ENCODE measurements at places on chromosomes 7 and 10. TPM values are rescaled to one million over a fixed set of nuclear protein-coding genes. Genes with fewer than 3 reads are reported as not detected.

The PROSER2 gene
- total RNA-seq: 0.34 TPM

The MRC1 gene
- total RNA-seq: 7.4 TPM

The NAT16 gene
- not detected for total RNA-seq

The DPYSL4 gene
- 67.3 TPM for total RNA-seq

The AGAP3 gene
- 59.6 TPM for total RNA-seq

The NYAP1 gene
- total RNA-seq: 0.19 TPM

The ADAP1 gene
- 6.6 TPM for total RNA-seq

The SPDYE16 gene
- total RNA-seq: 0.17 TPM

The GTF2IRD2 gene
- 12.4 TPM for total RNA-seq

The ZNF239 gene
- total RNA-seq: 1.1 TPM

The DBF4 gene
- 1.8 TPM for total RNA-seq

The GJD4 gene
- not detected for total RNA-seq

The IFIT1 gene
- 20.7 TPM for total RNA-seq

The XPNPEP1 gene
- 35.8 TPM for total RNA-seq

The ITIH2 gene
- total RNA-seq: not detected

The GFRA1 gene
- 0.38 TPM for total RNA-seq

DNA sequence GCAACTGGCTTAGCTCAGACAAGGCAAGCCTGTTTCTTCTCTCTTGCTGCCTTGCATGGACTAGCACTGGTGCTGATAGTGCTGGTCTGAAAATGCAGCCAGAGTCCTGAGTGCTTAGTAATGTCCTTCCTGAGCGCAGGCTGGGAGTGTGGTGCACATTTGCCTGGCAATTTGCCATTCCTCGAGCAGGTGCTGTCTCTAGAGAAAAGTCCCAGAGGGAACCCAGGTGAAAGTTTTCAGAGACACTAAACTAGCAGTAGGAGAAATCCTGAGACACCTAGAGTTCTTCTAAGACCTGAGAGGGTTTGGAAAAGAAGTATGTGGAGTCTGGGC, 1.9 kb downstream of the SFTPD start:
- no peak for DNase-seq

GRCh38 chr7:71308096-71308495, 176.2 kb downstream of the GALNT17 start:
- DNase-seq: peak; percentile 59

DNA sequence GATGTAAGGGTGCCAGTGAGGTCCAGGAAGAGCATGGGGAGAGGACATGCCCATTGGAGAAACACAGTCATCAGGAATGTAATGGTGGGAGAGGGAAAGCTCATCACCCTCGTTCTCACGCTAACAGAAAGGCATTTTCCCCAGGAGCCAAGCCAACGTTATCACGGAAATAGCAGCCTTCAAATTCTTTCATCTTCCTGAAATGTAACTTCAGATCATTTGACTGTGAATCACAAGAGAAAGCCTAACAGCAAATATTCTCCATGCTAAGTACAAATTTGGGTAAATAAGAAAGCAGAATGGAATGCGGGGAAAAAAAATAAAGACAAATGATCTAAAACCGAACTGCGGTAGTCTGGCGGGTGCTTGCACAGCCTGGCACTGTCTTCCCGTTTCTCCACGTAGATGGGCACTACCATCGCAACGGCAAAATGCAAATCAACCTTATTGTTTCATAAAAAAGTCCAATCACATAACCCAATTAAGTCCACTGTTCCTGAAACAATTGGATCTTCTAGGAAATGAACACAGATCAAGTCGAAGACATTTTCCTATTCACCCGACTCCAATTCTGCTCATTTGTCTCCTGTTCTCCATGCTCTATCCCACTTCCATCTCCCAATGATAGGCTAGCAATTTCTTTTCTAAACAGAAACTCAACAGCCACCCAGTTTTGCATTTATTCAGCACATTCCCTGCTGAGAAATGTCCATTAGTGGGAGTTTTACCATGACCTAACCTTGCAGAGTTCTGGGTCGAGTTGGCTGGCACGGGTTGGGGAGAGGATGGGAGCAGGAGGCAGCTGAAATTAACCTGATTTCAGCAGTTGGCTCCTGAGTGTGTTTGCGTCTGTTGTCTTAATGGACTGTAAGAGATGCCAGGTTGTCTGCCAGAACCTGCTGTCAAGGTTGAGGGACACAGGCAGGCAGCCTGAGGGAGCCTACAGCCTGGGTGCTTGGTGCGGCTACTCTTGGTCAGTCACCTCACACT, 74.6 kb upstream of the FRMD4A start:
- DNase-seq: no peak

- no peak for DNase-seq
Observed at GRCh38 chr10:84293574-84294016, 34.8 kb upstream of the CCSER2 start.

DNA sequence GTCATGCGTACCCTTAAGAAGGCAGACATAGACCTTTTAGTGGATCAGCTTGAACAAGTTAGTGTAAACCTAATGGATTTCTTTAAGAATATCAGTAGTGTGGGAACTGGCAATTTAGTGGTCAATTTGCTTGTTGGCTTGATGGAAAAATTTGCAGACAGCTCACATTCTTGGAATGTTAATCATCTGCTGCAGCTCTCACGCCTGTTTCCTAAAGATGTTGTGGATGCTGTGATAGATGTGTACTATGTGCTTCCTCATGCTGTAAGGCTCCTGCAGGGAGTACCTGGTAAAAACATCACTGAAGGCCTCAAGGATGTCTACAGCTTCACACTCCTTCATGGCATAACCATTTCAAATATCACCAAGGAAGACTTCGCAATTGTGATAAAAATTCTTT, 103.4 kb downstream of the ABCA13 start:
- DNase-seq: no peak

- no peak for DNase-seq
Observed at GRCh38 chr10:97974100-97974499, 56.3 kb downstream of the CRTAC1 start.

DNA sequence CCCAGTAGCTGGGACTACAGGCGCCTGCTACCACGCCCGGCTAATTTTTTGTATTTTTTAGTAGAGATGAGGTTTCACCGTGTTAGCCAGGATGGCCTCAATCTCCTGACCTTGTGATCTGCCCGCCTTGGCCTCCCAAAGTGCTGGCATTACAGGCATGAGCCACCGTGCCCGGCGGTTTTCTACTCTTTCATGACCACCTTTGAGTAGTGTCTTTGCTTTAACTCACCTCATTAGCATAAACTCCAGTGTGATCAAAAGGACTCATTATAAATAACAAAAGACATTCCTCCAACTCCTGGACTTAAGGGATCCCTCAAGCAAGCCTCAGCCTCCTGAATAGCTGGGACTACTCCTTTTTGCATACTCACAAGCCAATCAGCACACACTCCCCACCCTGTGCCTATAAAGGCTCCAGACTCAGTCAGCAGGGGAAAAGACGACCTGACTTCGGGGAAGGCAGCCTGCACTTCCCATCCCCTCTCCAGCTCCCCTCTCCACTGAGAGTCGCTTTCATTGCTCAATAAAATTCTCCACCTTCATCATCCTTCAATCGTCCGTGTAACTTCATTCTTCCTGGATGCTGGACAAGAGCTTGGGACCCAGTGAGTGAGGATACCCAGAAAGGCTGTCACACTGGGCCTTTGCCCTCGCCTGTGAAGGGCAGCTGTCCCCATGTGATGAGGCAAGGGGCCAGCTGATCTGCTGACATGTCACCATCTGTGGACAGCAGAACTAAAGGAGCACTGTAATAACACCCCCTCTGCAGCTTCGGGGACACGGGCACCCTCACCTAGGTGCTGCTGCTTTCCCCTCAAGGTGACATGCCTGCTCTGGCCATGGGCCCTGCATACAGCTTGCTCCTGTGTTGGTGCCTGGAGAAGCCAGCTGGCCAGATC, 35.0 kb upstream of the EIF4H start:
- no peak for DNase-seq

DNA sequence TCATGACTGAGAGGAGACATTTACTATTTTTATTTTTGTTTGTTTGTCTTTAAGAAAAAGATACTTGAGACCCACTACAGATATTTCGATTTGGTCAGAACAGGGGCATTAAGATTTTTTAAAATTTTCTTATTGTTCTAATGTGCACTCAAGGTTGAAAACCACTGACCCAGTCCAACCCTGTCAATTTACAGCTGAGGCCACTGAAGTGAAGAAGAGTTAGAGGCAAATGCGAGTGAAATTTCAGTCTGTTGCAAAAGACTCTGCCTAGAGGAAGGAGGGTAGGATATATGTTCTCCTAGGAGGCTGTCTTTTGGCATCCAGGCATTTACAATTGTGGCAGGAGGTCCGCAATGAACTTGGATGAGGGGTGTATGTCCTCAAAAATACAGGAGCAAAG, 396.3 kb downstream of the RPS24 start:
- no peak for DNase-seq

DNA sequence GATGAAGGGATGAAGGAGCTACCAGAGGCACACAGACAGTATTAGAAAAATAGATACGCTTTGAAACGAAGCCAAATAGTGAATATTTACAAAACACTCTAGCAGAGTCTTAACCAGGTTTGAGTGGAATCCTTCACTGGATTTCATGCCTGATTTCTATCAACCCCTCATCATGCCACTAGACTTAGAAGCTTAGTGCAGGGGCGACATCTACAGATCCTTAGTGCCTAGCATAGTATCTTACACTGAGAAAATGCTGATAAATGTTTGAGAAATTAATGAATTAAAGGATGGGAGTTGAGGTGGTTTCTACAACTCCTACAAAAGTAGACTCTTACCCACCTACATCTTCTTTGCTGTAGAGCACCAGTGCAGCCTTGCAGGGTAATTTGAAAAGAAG, 54.7 kb upstream of the CCNJ start:
- DNase-seq: no peak

- no peak for DNase-seq
Observed at GRCh38 chr7:24932389-24932788, 47.6 kb downstream of the OSBPL3 start.

- DNase-seq: no peak
Observed at GRCh38 chr7:104252409-104253134, 44.8 kb upstream of the ORC5 start.

- DNase-seq: no peak
Observed at GRCh38 chr7:70033226-70033625, 435.0 kb downstream of the AUTS2 start.
